ENCODE measurements at places on chromosomes 3 and 15. TPM values are rescaled to one million over a fixed set of nuclear protein-coding genes. Genes with fewer than 3 reads are reported as not detected.

Gene PP2D1
- not detected for total RNA-seq

DNA sequence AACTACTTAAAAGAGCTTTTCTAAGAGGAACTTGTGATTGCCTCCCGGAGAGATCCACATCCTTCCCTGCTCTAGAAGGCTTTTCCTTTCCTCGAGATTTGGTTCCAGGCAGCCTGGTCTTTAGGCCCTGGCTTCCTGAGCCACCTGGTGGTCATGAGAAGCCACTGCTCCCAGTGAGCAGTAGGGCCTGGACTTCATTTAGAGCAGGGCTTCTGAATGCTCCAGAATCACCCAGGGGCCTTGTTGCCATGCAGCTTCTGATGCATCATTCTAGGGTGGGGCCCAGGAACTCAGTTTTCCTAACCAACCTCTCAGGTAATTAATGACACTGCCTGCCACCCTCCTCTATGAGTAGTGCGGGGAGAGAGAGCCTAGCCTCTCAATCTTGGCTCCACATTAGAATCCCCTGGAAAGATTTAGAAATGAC is 29.6 kb downstream of the PSMD6 start:
- no peaks in the 10 kb centered on the region for H3K27me3 ChIP-seq
- H3K4me1 ChIP-seq, result no peaks in the 10 kb centered on the region
- peak; percentile 85 for DNase-seq
- H3K4me3 ChIP-seq, result no peak overlapping the region
- no peak overlapping the region for H3K27ac ChIP-seq

- peaks cover 20% of the 10 kb centered on the region for H3K4me1 ChIP-seq
- no peak for DNase-seq
- H3K27me3 ChIP-seq, result no peaks in the 10 kb centered on the region
- peaks cover 24% of the 10 kb centered on the region for H3K36me3 ChIP-seq
- H3K4me3 ChIP-seq, result peak overlapping the region; percentile 83
Measured at GRCh38 chr3:49673121-49673714, 933 bp upstream of the APEH start.

DNA sequence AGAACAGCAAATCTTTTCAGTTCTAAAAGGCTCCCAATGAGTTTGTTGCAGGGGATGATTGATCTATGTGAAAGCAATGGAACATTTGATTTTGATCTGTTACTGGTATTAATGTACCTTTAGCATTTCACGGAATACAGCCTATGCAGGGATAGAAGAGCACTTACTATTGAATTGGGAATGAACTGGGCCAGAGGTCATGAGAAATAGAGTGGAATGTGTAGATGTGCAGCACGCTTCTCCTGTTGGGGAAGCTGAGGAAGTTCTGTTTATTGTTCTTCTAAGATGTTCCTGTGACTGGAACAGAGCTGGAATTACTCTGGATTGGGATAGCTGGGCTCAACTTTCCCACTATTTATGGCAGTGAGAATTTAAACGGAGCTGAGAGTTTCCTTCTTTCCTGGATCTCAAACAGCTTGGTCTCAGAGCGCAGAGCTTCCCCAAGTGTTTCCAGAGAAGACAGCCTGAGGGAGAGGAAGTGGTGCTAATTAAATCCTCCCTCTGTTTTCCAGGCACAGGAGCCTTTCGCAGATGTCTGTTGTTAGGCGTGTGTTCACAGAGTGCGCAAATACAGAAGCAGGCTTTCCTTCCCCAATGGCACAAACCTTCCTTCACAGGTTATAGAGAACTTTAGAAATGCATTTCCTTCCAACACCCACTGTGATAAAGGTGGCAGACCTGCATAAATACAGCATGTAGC is 32.5 kb downstream of the TPRG1 start:
- no peaks in the 10 kb centered on the region for H3K36me3 ChIP-seq
- no peak overlapping the region for H3K4me3 ChIP-seq
- no peaks in the 10 kb centered on the region for H3K27me3 ChIP-seq
- no peaks in the 10 kb centered on the region for H3K4me1 ChIP-seq

Data from sigmoid colon (tissue), 7 donors.